Activated CD4-positive, alpha-beta memory T cell treated with anti-CD3 and anti-CD28 coated beads for 36 hours (primary cell): ENCODE measurements at places on chromosomes 16 and 17. TPM values are rescaled to one million over a fixed set of nuclear protein-coding genes. Genes with fewer than 3 reads are reported as not detected.
A peak's percentile ranks its signal among the peaks of the same experiment; 100 is the strongest.

DNA sequence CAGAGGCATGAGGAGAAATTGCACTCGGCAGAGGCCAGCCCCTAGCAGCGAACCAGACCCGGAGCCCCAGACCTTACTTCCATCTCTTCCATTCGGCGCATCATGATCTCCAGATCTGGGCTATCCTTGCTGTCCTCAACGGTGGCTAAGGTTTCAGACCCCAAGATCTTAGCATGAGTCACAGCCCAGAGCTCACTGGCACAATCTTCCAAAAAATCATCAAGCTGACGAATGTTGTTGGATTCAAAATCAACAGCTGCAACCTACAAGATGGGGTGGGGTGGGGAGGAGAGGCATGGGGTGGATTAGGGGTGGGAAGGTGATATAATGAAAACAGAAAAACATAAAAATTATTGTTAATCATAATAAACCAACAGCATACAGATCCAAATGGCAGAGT lies 39.7 kb upstream of the PITPNM3 start:
- H3K27ac ChIP-seq, result no peak overlapping the region
- H3K4me1 ChIP-seq, result no peaks in the 10 kb centered on the region
- no peak for DNase-seq

GRCh38 chr16:72126429-72126765 lies 32.8 kb downstream of the DHX38 start:
- no peak for DNase-seq
- no peaks in the 10 kb centered on the region for H3K27me3 ChIP-seq
- H3K27ac ChIP-seq, result no peak overlapping the region
- no peaks in the 10 kb centered on the region for H3K36me3 ChIP-seq
- H3K4me3 ChIP-seq, result no peak overlapping the region

DNA sequence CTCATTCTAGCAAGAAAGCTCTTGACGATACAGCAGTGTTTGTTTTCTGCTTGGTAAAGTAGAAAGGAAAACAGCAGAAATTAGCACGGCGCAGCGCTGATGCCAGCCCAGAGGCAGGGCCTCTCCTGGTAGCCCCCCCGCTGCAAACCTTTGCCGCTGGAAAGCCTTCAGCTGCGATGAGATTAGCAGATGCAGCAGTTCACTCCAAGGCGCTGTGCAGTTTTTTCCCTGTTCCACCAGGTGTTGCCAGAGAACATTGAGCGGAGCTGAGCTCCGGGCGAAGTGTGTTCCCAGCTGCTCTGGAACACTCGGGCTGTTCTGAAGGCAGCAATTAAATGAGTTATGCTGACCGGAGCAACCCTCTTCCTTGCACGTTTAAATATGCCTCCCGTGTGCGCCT lies 72.5 kb downstream of the RBFOX1 start:
- no peaks in the 10 kb centered on the region for H3K4me1 ChIP-seq
- no peak overlapping the region for H3K27ac ChIP-seq
- no peak for DNase-seq
- H3K4me3 ChIP-seq, result no peak overlapping the region
- no peaks in the 10 kb centered on the region for H3K27me3 ChIP-seq

GRCh38 chr17:17897442-17897841 lies 60.7 kb upstream of the SREBF1 start:
- no peaks in the 10 kb centered on the region for H3K27me3 ChIP-seq
- peaks cover 2% of the 10 kb centered on the region for H3K36me3 ChIP-seq
- DNase-seq, result no peak
- no peak overlapping the region for H3K4me3 ChIP-seq

DNA sequence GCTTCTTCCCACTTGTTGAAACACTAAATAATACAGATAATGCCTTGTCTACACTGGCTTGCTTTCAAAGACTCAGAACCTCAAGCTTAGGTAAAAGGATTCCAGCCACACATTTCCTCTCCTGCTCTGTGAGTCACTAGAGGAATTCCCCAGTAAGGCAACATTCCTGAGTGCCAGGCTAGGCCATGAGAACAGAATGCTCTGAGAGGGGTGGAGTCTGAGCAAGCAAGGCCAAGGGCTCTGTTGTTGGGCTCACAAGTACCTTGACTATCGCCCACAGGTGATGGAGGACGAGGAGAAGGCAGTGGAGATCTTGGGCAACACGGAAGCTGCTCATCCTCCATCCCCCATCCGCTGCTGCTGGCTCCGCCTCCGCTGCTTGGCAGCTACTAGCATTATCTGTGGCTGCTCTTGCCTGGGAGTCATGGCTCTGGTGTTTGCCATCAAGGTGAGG lies 6.7 kb upstream of the PHKG2 start:
- H3K4me1 ChIP-seq, result peaks cover 19% of the 10 kb centered on the region
- H3K4me3 ChIP-seq, result no peak overlapping the region
- peak overlapping the region; percentile 42 for H3K27ac ChIP-seq

DNA sequence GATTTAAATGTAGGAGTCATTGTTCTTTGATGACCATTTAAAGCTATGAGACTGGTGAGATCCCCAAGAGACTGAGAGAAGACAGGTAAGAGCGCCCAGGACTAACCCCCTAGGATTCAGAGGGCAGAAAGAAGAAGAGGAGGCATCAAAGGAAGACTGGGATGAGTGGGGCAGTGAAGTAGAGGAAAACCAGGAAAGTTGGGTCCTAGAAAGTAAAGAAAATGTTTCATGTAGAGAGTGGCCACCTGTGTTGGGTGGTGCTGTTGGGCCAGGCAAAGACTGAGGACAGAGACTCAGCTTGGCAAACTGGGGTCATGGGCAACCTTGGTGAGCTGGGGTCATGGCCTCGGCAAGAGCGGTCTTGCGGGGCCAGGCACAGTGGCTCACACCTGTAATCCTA lies 1.3 kb upstream of the HAP1 start:
- H3K36me3 ChIP-seq, result no peaks in the 10 kb centered on the region
- no peak overlapping the region for H3K4me3 ChIP-seq
- peaks cover 5% of the 10 kb centered on the region for H3K4me1 ChIP-seq
- peaks cover 41% of the 10 kb centered on the region for H3K27me3 ChIP-seq
- H3K27ac ChIP-seq, result no peak overlapping the region
- no peak for DNase-seq

DNA sequence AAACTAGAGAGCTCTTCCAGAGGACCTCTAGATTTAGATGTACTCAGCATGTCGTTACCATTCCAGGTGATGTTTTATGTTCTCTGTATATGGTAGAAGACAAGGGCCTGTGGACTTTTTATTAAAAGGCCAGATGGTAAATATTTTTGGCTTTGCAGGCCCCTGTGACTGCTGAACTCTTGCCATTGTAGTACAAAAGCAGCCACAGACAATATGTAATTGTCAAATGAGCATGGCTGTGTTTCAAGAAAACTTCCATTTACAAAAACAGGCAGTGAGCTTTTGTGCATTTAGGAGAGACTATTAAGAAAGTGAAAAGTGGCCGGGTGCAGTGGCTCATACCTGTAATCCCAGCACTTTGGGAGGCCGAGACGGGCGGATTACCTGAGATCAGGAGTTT lies 4.6 kb downstream of the NIP7 start:
- peaks cover 28% of the 10 kb centered on the region for H3K4me1 ChIP-seq
- H3K36me3 ChIP-seq, result peaks cover 41% of the 10 kb centered on the region

DNA sequence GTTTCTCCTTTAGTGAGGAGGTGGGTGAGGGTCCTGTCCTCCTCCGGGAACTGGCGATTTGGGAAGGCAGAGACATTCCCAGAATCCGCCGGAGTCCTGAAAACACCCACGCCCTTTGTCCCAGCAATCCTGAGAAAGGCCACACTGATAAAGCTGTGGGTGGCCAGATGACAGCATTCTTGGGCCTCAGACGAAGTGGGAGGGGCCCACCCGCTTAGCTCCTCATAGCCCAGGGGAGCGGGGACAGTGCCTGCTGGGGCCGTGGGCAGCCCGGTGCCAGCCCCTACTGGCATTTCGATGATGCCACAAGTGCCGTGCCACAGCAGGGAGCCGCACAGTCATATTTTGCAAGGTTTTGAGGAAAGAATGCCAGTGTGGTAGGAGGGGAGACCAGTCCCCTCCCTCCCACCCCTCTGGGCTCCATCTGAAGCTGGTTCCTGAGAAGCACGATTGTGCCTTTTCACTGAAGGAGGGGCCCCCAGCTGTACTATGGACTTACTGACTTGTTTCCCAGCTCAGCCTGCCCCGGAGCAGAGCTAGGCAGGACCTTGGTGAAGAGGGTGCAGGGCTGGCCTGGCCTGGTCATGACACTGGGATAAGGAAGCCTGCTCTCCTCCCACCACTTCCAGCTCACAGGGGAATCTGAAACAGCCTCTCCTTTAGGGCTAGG lies 20.9 kb upstream of the MPRIP start:
- H3K27me3 ChIP-seq, result no peaks in the 10 kb centered on the region
- no peaks in the 10 kb centered on the region for H3K36me3 ChIP-seq
- H3K27ac ChIP-seq, result no peak overlapping the region
- peaks cover 18% of the 10 kb centered on the region for H3K4me1 ChIP-seq

DNA sequence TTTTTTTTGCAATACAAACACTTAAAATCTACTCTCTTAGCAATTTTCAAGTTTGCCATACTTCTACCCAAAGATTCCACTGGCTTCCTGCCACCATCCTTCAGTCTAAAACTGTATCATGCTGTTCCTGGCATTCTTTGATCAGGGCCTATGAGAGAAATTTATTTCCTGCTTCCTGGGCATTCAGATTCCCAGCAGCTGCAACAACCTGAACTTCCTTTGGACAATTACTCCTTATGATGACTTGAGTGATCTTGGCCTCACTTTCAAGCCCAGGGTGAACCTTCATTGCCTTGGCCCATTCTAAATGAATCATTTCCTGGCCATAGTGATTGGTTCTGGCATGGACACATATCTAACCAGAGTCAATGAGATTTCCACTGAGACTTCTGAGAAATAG lies 18.0 kb upstream of the MON1B start:
- DNase-seq, result no peak
- H3K27me3 ChIP-seq, result peaks cover 32% of the 10 kb centered on the region
- no peaks in the 10 kb centered on the region for H3K4me1 ChIP-seq

DNA sequence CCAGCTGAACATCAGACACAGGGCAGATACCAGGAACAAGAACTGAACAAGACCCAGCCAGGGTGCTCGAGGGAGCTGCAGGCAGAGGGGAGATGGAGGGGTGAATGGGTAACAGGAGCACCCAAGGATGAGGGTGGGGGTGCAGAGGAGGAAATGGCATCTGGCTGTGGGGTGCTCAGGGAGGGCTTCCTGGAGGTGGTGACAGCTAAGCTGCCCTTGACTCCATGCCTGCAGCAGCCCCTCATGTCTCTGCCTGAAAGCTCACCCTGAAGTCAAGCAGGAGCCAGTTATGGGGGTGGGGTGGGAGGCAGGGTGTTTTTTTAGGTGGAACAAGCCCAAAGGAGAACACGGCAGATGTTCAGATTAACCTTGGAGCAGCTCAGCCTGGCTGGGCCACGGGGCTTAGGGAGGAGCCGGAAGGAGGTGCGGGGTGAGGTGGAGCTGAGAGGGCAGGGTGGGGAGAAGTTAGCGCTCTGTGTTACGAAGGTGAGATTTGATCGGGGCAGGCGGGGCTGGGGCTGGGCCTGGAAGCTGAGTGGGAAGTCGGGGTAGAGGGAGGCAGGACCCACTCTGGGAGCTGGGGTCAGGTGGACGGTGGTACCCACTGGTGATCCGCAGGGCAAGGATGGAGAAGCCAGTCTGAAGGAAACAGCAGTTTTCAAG lies 143.0 kb downstream of the ENGASE start:
- H3K4me3 ChIP-seq, result no peak overlapping the region
- H3K36me3 ChIP-seq, result no peaks in the 10 kb centered on the region
- peaks cover 45% of the 10 kb centered on the region for H3K27me3 ChIP-seq
- no peak for DNase-seq

DNA sequence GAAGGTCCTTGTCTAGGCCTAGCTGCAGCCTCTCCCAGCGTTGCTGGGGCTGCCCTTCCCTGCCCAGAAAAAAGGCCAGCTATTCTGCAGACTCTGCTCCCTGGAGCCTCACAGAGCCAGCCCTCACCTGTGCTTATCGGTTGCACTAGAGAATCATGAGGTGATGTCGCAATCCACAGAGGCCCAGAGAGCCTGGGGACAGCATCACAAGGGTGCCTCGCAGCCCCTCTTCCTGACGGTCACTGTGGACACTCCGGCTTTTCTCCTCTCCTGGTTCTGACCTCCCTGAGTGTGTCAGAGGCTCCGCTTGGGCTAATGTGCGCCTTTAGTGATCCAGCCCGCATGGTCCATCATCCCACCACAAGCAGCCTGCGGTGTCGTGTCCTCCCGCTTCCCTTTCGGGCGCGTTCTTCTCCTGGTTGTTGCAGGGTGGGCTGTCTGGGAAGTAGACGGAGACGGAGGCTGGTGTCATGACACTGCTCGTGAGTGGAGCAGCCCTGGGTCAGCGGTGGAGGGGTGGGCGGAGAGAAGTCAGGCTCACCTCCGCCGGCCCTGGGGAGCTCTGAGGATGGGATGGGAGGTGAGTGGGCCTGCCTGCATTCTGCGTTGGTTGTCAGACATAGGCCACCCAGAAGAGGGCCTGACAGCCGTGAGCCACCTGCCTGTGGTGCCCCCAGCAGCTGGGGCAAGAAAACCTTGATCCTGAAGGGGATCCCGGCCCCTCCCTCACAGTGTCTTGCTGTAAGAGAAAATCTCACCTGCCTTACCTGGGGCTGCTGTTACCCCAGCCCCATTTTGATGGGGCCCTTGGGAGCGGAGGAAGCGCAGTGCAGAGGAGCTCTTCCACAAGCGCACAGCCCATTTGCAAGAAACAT lies 165.9 kb upstream of the CHMP6 start:
- no peak for DNase-seq
- H3K4me1 ChIP-seq, result peaks cover 6% of the 10 kb centered on the region
- no peaks in the 10 kb centered on the region for H3K27me3 ChIP-seq

DNA sequence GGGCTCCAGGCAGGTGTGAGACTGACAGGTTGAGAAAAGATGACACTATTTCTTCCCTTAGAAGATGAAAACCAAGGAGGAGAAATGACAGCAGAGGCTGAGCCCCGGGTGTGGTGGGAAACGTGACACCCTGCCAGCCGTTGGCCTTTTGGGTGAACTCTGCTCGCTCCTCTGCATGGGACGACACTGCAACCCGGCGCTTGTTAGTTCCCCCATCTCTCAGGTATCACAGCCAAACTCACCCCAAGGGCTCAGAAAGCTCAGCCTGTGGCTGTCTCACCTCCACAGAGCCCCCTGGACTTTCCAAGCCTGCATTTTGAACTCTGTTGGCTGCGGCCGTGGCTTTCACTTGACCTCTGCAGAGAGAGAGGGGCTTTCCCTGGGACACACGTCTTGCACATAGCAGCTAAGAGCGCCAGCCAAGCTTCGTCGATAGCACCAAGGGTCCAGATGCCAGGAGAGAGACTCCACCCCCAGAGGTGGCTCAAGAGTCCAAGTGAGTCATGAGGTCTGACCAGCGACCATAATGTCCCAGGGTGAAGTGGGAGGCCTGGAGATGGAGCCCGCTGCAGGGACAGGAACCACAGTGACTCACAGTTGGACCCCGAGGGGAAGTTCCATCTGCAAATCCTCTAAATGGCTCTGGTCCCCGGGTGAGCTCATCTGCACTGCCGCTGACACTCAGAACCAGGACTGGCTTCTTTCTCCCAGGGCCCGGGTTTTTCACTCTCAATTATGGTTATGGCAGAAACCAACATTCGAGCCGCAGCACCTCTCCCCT lies 301.9 kb downstream of the SOX9 start:
- peaks cover 1% of the 10 kb centered on the region for H3K27me3 ChIP-seq
- DNase-seq, result peak; percentile 71
- H3K4me3 ChIP-seq, result peak overlapping the region; percentile 3
- H3K27ac ChIP-seq, result peak overlapping the region; percentile 55

SMG1 gene
- total RNA-seq, result 85.1 TPM

ITGB3 gene
- not detected for total RNA-seq

TPSB2 gene
- not detected for total RNA-seq

TNK1 gene
- total RNA-seq, result 3.7 TPM
